NCI-H2081 treated with DMSO at 0.1 percent for 48 hours (cell line): ENCODE measurements at places on chromosomes 5 and 9.

- no peak for DNase-seq
These were observed 242.4 kb downstream of the MED10 start for GRCh38 chr5:6135977-6136376.

- DNase-seq = no peak
These were observed 26.2 kb upstream of the WDR41 start for GRCh38 chr5:77518304-77518703.

GRCh38 chr5:132408456-132408855 is 38.9 kb downstream of the SLC22A5 start:
- DNase-seq = no peak

DNA sequence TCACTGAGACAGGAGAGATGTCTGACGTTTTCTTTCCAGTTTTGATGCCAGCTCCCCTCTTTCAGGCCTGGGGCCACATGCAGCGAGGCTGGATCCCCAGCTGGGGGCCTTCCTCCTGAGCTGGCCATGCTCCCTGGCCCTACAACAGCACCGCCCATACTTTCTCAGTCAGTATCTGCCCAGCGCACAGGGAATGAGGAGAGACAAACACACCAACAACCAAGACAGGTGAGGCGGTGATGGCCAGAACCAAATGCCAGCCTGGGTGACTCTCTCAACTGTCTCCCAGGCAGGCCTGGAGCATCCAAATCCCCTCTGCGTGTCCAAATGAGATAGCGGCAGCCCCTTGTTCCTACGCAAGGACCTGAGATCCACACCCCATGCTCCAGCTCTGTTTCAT is 109.6 kb downstream of the ROR2 start:
- DNase-seq = no peak

- no peak for DNase-seq
These were observed 102.8 kb downstream of the SNX18 start for GRCh38 chr5:54620141-54620933.

DNA sequence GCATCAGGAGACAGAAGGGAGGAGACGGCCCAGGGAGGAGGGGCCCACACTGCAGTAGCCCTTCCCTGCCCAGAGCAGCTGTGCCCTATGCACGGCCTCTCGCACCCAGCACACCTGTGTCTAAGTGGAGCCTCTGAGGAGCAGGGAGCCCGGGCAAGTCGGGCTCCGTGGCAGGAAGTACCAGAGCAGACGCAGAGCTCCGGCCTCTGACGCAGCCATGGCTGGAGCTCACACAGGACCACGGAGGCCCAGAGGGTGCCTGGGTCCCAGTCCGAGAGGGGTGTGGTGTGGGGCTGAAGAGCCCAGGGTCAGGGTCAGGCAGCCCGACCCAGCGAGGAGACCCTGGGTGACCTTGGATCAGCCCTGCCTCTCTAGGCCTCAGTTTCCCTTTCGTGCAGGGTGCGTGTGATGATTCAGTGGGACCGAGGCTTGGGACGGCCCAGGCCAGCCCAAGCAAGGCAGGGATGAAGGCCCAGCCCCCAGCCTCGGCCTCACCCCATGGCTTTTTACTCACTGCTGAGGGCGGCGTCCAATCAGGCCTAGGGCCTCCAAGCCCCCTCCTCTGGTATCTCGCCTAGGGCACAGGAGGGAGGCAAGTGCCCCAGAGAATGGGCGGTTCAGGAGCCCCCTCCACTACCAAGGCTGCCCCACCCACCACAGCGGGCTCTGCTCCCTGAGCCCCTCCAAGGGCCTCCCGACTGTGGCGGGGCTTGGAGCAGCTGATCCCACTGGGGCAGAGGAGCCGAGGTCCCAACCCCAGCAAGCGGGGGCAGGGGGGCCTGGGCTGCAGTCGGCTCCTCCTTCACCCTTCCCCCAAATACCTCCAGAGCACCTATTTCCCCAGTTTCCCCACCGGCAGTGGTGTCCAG is 4.3 kb upstream of the AGPAT2 start:
- DNase-seq = no peak

GRCh38 chr5:65247594-65247993 is 234.1 kb downstream of the ADAMTS6 start:
- DNase-seq = no peak

- peak; percentile 34 for DNase-seq
These were observed 193.1 kb downstream of the ICE1 start for GRCh38 chr5:5615569-5615968.

- DNase-seq = no peak
These were observed 213.9 kb downstream of the GABBR2 start for GRCh38 chr9:98494852-98495251.

GRCh38 chr9:105246656-105247173 is 2.3 kb downstream of the SLC44A1 start:
- no peak for DNase-seq

GRCh38 chr5:17916446-17916845 is 282.2 kb downstream of the TAF11L14 start:
- DNase-seq = no peak

DNA sequence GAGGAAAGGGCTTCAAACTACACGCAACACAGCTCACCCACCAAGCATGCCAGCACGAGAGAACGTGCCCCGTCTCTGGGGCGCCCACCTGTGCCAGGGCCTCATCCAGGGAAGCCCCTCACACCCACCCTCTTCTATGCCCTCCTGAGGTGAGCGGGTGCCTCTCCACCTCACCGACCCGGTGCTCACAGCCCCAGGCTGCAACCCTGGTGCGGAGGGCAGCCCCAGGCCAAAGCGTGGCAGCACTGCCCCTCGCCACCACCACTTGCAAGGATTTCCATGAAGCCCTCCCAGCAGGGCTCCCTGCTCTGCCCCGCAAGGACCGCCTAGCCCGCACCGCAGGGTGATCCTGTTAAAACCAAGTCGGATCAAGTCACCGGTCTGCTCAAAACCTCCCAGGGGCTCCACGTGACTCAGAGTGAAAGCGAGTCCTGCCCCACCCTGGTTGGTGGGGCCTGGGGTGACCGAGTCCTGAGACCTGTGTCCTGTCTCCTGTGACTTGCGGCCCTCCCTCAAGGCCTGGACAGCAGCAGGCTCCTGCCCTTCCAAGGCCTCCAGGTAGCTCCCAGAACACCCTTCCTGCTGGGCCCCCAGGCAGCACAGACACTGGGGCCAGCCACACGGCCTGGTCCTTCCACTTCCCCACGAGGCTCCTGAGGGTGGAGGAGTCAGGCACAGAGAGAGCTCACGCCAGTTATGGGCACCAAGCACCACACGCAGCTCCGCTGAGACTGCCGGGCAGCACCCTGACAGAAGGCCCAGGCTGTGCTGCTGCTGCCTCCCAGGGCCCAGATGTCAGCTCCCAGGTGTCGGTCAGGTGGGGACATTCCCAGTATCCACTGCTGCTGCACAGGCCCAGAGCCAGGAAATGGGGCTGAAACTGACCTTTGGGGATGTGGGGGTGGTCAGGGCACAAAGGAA is 12.7 kb downstream of the BRD3 start:
- no peak for DNase-seq

DNA sequence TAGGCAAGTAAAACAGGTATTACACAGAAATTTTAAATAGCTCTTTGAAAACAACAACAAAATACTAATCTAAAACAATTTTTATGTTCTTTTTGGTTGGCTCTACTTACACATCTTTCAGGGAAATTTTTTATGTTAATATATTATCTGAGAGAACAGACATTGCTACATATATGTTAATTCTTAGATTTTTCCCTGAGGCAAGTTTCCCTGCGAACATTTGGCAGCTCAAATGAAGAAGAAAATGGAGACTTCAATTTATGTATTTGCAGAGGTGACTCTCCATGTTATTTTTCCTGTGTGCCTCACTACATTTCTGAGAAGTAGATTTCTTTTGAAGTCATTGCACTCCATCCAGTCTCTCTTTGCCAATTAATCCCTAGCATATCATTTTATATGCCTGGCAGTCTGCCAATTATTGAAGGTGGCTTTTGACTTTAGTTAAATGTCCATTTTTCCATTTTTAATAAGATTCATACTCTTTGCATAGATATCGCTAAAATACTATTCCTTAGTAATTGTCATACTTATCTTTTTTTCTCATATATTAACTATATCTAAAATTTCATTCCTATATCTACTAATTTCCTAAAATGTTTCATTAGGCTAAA is 908.2 kb upstream of the CDH10 start:
- DNase-seq = no peak

- no peak for DNase-seq
These were observed 162.8 kb downstream of the TLE1 start for GRCh38 chr9:81526587-81526986.

- DNase-seq = no peak
These were observed 264.6 kb downstream of the SEC61B start for GRCh38 chr9:99486684-99487083.

DNA sequence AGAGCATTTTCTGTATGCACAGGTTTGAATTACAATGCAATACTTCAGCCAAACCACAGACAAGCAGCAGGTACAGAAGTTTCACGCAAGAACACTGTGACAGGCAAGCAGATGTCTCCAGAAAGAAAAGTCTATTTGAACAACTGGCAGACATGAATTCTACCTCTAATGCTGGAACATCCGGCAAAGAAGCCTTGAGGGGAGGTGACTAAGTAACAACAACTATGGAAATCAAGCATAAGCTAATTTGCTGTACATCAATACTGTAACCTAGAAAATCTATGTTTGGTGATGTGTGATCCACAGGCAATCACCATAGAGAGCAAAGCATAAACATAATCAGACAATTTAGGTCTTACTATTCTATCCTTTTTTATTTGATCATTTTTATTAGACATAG is 65.5 kb downstream of the PLK2 start:
- no peak for DNase-seq

- DNase-seq = no peak
These were observed 237.8 kb upstream of the EDIL3 start for GRCh38 chr5:84622461-84622860.

DNA sequence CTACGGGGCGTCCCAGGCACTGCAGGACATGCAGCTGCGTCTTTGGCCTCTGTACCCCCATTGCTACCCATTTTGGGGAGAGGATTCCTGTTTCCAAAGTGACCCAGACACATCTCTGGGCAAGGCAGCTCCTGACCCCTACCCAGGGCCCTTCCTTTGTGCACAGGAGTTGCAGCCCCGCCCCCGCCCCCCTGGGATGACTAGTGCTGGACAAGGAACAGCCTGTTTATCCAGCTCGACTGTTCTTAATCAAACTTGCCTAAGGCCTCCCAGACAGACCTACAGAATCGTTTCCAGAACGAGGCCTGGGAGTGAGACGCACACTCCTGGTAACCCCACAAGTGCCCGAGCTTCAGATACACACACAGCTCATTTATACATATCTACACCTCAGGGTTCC is 13.2 kb downstream of the DIPK1B start:
- DNase-seq = no peak

DNA sequence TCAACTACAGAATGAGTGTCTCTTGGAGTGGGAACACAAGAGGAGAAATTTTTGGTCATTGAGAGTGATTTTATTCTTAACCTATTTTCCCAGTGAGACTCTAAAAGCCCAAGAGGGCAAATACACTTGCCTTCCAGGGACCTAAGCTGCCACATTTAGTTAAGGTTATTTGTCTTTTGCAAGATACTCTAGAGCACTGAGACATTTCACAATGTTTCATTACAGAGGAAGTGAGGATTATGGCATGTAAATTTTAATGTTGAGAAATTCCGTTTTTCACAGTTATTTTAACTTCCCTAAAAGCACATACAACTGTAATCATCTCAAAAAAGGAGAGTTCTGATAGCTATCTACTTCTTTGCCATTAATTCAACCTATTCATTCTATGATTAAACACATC is 38.7 kb upstream of the RAB3C start:
- no peak for DNase-seq

DNA sequence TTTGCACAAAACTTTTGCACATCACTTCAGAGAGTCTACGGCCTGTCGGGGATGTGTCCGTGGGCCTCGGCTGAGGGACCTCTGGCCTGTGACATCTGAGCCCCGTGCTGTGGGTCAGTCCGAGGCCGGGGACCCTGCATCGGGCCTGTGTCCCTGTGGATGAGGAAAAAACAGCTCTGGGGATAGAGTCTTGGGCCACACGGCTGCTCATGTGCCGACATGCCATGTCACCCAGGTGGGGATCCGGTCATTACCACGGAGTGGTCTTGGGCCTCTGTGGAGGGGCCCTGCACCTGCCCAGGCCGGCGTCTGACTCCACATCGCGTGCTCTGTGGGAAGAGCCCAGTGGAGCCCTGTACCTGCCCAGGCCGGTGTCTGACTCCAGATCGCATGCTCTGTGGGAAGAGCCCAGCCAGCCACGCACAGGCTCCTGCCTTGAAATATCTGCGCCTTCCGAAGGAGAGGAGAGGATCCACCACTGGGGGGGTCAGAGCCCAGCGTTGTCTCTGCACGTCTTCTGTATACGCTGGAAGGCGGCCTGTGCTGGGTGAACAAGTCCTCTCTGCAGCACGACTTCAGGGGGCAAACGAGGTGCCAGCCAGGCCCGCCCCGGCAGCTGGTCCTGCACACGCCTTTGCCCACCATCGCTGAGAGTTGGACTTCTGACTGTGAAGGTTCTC is 27.5 kb upstream of the IRX4 start:
- DNase-seq = no peak

DNA sequence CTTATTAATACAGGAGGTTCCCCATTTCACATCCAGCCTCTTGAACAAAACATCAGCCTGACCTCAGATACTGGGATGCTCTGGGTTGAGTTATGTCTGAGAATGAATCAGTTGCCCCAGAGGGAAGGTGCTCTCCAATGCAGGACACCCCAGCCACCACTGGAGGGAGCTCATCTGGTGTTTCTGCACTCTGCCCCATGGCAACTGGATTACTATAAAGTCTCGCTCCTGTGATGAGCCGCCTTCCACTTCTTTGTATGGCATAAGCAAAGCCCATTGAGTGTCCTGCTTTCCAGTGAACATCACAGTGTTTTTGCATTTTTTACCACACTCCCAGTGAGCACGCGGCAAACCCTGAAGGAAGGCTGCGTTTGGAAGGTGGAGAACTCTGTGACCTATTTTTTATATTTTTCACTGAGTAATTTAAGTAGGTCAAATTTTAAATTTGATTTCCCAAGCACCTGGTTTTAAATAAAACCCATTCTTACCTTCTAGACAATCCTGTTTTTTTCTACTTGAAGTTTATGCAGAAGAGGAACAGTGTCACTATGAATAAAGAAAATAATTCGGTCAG is 176.9 kb upstream of the WWC1 start:
- no peak for DNase-seq
